GM12892 (cell line): ENCODE measurements at places on chromosomes 11 and 22.

- no peak for DNase-seq
Measured at GRCh38 chr11:72848846-72849466, 34.7 kb downstream of the ATG16L2 start.

DNA sequence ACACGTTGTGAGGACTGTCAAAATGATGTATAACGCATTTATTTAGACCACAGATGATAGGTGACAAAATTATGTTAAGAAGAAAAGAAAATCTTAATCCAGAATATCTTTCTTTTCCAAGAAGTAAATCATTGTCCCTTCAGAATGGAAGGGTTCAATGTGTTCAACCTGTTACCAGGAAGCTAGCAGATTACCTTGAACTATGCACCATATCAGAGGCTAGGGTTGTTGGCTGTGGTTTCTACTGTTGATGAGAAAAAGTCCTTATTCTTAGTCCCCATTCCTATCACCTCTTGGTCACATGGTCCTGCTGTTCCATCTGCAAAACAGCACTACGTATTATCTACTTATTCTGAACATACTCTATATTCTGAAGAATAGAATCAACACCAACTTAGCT is 339.5 kb upstream of the CADM1 start:
- no peak for DNase-seq

- DNase-seq, result no peak
Measured at GRCh38 chr11:75627906-75628668, 40.8 kb downstream of the MAP6 start.

DNA sequence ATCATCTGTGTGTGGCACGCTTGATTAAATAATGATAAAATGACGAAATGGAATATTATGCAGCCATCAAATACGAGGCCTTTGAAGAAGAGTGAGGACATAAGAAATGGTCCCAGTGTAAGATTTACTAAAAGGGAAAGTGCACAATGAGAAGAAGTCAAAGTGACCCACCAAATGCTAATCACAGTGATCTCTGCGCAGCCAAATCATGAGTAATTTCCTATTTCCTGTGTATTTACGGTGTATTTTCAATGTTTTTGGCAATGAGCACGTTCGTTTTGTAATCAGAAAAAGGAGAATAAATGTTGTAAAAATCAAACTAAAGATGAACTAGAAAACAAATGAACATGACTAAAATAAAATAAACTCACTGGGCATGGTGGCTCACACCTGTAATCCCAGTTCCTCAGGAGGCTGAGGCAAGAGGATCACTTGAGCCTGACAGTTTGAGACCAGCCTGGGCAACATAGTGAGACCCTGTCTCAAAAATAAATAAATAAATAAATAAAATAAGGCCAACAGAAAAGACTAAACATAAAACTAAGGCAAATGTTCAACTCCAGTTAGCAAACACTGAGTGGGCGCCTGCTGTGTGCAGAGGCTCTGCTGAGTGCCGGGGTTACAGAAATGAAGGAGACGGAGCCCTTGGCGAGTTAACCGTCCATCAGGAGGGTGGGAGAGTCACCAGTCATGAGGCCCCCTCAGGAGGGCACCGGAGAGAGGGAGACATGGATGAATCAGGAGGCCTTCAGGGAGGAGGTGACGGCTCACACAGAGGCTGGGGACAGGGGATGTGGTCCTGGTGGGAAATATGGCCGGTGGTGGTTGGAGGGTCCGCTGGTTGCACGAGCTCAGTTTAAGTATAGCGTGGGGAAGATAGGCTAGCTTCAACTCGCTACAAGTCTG is 26.0 kb upstream of the CBX7 start:
- no peak for DNase-seq

- no peak for DNase-seq
Measured at GRCh38 chr11:22879630-22880029, 19.4 kb upstream of the CCDC179 start.

DNA sequence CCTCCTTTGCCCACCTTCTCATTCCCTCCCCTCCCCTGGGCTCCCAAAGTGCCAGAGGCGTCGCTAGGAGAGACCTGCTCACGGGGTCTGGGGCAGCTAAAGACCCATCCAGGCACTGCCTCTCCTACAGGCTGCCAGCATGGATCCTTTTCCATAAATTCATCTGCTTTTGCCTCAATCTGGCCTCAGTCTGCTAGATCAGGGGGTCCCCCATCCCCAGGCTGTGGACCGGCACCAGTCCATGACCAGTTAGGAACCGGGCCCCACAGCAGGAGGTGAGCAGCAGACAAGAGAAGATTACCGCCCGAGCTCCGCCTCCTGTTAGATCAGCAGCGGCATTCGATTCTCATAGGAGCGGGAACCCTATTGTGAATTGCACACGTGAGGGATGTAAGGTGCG is 12.3 kb downstream of the LTO1 start:
- no peak for DNase-seq
